Epithelial cell of proximal tubule (primary cell): ENCODE measurements at places on chromosomes 5 and 9. TPM values are rescaled to one million over a fixed set of nuclear protein-coding genes. Genes with fewer than 3 reads are reported as not detected.

Gene CMYA5
- total RNA-seq = 0.35 and 2.8 TPM in 2 replicates

Gene CHSY3
- 1.7 and 2.5 TPM in 2 replicates for total RNA-seq

Gene BTNL8
- total RNA-seq = not detected in 2 replicates

Gene PCDHGC5
- 0.06 TPM in 1 of 2 replicates, not detected in the other for total RNA-seq

Gene OSMR
- total RNA-seq = 20.1 and 25.5 TPM in 2 replicates

Gene GFI1B
- not detected in 2 replicates for total RNA-seq

Gene NREP
- total RNA-seq = 31.8 and 58.6 TPM in 2 replicates

Gene EPB41L4A
- 6.7 and 17.2 TPM in 2 replicates for total RNA-seq

Gene FRMPD1
- total RNA-seq = under 0.01 TPM in 1 of 2 replicates, not detected in the other

Gene FBXL7
- 4.7 and 5.6 TPM in 2 replicates for total RNA-seq

Gene NUP214
- 18.5 and 37.2 TPM in 2 replicates for total RNA-seq

Gene STPG3
- total RNA-seq = not detected in 2 replicates

Gene DYNC2I2
- 121 TPM in 2 replicates for total RNA-seq

- DNase-seq = no peak
Measured at GRCh38 chr9:621201-621855, 220.2 kb upstream of the DMRT1 start.

DNA sequence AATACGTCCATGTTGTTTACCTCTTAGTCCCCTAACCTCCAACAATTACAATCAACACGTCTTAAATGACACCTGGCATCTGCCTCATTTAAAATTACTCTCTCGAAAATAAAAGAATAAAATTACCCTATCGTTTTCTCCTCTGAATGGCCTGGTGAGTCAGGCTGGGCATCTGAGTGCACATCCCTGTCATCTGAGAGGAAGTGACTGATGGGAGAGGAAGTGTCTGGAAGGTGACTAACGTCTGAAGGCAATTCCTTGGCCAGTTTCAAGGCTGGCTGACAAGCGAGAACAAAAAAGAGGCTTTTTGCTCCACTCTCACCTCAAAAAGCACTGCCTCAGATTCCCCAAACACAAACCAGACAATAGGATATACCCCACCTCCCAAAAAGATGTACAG lies 57.7 kb downstream of the MAPKAP1 start:
- DNase-seq = no peak

DNA sequence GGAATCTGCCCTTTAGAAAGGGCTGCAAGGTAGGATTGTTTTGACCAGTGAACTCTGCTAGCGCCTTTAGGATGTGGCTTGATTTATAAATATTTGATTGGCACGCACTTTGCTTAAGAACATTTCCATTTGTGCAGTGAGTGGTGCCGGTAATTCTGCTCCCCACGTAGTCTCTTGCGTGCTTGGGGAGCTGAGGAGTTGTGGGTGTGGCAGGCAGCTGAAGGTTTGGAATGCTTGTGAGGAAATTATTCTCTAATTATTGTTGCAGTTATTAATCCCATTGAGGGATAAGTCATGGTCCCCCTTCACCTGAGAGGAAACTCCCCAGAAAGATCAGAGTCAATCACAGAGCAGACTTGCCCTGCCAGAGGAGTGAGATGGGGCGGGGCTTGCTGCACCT lies 76.7 kb downstream of the FGF1 start:
- no peak for DNase-seq

GRCh38 chr5:149782018-149782894 lies 52.1 kb downstream of the PPARGC1B start:
- DNase-seq = no peak

GRCh38 chr5:36692791-36693763 lies 86.7 kb downstream of the SLC1A3 start:
- no peak for DNase-seq

DNA sequence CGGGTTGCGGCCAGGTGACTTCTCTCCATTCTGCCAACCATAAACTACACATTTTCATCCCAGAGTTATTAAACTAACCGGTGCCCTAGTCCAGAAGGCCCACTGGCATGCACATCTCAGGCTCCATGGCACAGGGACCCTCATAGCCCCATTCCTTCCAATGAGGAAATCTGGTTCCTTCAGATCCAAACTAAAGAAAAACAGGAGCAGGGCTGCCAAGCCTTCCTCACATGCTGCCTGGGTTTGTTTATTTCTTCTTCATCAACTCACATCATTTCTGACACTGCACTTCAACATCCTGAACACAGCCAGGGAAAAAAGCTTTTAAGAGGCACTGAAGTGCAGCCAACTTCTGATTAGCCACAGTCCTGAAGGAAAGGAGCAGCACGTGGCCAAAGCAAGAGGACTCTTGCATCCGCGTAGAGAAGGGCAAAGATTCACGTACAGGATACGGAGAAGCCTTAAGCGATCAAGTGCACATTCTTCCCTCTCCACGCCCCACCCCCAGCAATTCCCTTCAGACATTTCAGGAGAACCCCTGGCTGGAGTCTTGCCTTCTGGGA lies 22.5 kb downstream of the LHFPL2 start:
- DNase-seq = no peak

DNA sequence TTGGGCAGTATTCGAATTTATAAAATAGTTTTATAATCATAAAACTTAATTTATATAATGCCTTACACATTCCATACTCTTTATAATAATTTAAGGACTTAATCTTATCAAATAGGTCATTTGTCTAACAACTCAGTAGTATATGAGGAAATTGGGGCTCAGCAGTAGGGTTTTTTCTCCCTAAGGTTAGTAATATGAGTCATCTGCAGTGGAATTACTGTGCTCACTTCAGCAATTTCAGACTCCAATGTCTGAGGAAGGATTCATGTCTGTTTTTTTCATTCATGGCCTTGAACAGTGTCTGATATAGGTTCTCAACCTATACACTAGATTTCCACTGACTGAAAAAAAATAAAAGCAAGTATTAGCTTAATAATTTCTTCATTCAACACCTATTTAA lies 7.4 kb downstream of the DMRTA1 start:
- DNase-seq = no peak

DNA sequence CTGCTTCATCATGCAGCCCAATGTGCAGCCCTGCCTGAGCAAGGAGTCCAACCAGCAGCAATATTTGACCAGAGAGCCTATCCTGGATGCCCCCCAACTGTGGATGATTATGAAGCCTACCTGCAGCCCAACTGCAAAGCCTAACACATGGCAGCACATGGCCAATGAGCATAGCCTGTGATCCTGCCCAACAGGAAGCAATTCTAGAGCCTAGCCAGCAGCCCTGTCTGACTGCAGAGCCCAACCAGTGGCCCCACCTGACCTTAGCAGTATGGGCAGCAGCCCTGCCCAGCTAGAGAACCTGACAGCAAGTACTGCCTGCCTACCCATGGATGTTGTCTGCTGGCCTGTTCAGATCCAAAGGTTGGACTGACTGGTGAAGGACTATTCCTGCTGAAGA lies 97.3 kb upstream of the SH3GL2 start:
- no peak for DNase-seq

DNA sequence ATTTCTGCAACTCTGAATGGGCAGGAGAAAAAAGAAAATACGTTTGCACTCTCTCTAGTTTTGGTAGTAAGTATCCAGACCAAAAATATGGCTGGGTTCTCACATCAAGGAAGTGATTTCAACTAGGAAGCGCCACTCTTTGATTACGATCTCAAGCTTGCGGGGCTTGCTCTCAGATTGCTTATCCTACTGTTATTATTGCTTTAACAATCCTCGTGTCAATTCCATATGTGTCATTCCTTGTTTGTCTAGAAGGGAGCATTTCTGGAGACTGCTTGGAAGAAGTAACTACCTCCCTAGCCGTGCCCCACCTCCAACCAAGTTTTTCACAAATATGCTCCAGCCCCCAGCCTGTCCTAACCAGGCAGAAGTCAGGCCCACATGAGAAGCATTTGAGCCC lies 3.5 kb downstream of the PRUNE2 start:
- no peak for DNase-seq

DNA sequence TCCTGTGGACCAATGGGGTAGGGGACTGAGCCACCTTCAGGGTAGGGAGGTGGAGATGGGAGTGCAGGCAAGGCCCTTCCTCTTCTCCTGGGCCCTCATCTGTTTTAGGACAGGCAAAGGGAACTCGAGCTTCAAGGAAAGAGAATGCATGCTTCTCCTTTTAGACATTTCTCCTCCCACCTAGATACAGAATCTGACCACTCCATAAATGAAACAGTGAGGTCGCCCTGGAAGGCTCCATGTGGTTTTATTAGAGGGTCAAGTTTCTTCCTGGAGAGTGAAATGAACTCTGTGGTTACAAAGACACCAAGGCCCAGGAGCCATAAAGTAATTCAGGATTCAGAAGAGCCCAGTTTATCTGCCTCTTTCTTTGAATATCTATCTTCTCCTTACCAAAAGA lies 14.9 kb downstream of the LHFPL2 start:
- no peak for DNase-seq

DNA sequence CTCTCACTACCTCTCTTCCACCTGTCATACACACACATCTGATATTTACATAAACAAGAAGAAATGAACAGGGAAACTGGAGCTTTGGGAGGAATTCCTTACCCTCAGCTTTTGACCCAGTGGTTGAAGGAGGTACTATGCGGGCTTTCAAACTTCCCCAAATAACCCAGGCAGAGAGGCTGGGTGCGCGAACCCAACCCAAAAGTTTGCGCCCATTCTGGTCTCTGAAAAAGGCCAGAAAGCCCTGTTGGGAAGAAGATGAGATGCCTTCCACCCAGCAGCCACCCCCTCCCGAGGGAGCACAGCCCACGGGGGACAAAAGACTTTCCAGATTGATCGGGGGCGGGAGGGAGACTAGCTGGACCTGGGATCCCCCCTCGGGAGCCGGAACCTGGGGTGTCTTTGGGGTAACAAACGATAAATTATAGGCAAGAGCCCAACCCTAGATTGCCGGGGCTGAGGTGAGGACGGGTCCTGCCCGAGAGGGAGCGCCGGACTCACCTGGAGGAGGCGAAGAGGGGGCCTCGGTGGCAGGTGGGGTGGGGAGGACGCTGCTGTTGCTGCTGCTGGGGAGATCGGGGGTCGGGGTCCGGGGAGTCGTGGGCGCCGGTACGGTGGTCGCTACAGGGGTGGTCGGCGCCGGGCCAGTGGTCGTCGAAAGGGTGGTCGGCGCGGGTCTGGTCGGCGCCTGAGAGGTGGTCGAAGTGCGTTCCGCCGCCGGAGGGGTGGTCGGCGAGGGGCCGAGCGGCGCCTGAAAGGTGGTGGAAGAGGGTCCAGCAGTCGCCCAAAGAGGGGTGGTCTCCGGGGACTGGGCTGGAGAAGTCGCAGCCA lies 798 bp downstream of the MEGF9 start:
- no peak for DNase-seq

DNA sequence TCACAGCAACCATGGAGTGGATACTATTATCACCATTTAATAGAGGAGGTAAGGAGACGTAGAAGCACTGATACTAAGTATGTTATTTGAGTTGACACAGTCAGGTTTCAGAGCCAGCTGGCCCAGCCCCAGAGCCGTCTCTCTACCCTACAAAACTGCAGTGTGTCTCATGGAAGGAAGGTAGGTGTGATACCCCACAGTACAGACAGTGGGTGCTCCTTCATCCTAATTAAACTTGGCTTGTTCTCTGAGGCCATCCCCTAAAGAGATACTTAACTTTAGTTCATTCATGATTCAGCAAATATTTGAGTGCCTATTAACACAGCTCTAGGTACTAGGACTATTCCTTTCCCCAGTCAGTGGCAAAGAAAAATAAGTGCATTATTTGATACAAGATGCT lies 22.6 kb downstream of the PIP5K1B start:
- DNase-seq = no peak

GRCh38 chr9:137309368-137310188 lies 7.5 kb upstream of the NRARP start:
- no peak for DNase-seq

DNA sequence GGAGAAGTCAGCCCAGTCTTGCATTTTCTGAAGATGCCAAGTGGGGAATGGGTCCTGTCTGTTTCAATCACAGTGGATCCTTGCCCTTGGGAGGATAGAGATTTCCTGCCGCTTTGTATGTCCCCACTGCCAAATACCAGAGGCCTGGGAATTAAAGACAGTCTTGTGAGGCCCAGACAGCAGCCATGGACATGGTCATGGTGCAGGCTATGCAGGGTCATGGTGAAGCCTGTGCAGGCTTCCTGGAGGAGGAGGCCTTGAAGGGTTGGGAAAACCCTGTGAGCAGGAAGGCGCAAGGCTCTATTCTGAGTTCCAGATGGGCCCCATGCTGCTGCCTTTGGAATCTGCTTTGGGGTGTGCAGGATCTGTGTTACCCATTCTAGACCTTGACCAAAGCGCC lies 57.3 kb upstream of the PITX1 start:
- DNase-seq = no peak

GRCh38 chr5:149913436-149914419 lies 30.9 kb downstream of the PDE6A start:
- no peak for DNase-seq

DNA sequence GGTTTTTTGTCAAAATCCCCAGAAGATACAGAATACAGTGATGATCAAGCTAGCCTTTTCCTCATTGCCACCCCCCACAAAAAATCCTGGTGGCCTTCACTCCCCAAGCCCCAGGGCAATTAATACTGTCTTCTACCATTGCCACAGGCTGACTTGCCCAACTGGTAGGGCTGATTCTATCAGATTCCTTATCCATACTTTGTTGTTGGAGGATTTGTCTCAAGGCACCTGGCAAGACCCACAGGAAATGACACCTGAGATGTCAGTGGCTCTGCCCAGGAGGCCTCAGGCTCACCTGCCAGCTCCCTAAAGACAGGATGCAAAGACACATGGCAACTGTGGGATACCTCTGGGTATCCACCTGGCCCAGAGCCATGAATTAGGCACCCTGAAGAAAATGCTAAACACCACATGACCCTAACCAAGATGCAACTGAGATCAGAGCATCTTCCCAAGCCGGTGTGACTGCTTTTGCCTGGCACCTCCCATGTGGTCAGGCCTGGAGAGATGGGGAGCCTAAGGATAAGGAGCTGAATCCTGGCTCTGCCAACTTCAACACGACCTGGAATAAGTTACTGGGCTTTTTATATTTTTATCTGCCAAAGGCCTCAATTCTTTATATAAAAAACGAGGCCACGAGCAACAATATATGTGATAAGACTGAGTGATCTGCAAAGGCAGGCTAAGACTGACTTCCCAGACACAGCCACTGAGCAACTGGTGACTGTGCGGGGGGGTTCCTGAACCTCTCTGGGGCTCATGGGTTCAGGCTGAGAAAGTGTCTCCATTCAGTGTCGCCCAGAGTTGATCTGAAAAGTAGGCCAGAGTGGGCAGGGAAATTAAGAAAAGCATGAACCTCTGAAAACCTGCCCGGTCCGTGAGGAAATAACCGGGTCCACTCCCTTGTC lies 944 bp downstream of the ATOX1 start:
- DNase-seq = no peak
